ENCODE measurements at places on chromosomes 2 and 18.

- no peak for DNase-seq
Measured at GRCh38 chr18:50586710-50587109, 26.8 kb downstream of the MAPK4 start.

DNA sequence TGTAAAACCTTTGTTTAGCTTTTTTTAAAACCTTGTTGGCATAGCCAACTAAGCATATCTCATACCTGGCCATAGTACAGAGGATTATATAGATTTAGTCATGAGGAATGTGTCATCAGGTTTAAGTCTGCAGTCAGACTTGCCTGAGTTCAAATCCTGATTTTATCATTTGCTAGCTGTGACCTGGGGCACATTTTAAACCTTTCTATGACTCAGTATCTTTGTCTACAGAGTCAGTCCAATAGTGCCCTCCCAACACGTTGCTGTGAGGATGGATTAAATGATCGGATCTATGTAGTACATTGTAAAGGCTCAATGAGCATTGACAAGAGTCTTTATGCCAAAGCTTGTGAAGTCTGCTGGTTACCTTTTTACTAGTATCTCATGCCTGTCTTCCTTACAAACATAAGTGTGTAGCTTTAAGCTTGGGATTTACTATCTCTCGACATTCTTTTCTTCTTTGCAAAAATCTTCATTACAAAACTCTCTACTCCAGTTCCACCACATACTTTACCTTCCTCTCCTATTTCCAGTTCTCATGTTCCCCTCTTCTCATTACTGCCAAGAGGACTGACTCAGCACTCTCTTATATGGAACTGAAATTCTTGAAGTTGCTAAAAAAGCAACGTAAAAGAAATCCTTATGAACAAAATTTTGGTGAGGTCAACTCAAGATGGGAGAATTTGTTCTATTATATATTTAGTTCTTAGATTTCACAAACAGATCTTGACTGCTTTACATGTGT, 68.1 kb upstream of the RBMS1 start:
- DNase-seq: peak; percentile 47

- no peak for DNase-seq
Measured at GRCh38 chr18:31648966-31649429, 35.4 kb downstream of the B4GALT6 start.

- DNase-seq: no peak
Measured at GRCh38 chr2:108629417-108629816, 89.9 kb upstream of the RANBP2 start.

DNA sequence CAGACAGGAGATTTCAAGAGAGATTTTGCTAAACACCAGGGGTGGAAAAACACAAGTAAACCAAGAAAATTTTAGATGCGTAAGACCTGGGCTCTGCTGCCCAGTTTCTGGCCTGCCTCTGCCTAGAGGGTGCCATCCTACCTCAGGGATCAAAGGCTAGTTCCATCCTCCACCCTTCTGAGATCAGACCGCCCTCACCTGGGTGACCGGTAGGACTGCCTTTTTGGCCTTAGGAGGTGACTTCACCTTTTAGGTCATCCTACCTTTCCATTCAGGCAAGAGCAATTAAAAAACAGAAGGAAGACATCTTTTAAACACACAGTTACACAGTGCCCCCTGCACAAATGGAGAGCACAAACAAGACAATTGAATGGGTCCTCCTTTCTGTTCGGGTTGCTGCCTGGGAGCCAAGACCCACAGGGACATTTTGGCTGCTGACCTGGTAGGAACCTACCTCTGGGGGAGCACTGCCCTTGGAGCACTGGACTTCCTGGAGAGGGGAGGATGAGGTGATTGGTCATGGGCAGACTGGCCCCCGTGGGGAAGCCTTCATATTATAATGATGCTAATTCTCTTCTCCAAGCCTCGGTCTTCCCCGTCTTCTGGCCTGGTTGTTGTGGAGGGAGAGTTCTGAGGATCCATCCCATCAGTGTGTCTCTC, 3.1 kb downstream of the PSD4 start:
- DNase-seq: no peak

DNA sequence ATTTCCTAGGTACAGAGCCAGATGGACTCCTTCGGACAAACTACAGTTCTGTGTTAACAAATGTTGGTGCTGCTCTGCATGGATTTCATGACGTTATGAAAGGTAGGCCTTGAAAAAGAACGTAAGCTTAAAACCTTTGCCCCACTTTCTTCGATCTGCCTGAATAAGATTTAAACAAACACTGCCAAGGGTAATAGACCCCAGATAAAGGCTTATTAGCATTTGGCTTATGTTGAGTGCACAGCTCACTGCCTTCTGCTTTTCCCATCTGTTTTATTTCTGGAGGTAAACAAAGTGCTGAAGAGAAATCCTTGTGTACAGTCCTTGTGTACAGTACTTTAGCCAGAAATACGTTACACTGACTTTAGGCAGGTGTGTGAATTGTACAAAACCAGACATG, 50.0 kb upstream of the STON1 start:
- peak; percentile 23 for DNase-seq

DNA sequence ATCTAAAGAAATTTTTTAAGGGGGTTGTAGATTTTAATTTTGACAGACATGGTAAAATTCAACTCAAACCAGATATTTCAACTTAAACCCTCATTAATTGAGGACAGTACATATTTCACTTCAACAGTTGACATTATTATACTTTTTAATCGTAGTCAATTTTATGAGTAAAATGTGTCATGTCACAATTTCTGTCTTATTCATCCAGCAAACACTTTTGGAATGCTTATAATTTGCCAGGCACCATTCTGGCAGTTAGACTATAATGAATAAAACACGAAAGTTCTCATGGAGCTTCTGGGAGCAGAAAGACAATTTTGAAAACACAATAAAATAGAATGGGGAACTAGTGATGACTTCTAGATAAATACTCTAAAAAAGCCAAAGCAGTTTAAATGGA, 1094.8 kb downstream of the SUCLG1 start:
- DNase-seq: peak; percentile 63

DNA sequence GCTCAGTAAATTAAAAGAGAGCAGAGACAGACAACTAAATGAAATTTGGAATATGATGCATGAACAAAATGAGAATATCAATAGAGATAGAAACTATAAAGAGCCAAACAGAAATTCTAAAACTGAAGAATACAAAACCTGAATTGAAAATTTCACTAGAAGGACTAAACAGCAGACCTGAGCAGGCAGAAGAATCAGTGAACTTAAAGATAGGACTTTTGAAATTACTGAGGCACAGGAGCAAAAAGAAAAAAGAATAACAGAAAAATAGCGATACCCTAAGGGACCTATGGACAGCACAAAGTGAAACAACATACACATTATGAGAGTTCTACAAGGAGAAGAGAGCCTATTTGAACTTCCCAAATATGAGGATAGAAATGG, 41.6 kb downstream of the UNC50 start:
- DNase-seq: no peak

- no peak for DNase-seq
Measured at GRCh38 chr18:47844828-47845498, 85.5 kb downstream of the SMAD2 start.
